ENCODE measurements at places on chromosomes 4 and X.

- no peak for DNase-seq
Observed at GRCh38 chr4:80043541-80043940, 29.5 kb downstream of the ANTXR2 start.

DNA sequence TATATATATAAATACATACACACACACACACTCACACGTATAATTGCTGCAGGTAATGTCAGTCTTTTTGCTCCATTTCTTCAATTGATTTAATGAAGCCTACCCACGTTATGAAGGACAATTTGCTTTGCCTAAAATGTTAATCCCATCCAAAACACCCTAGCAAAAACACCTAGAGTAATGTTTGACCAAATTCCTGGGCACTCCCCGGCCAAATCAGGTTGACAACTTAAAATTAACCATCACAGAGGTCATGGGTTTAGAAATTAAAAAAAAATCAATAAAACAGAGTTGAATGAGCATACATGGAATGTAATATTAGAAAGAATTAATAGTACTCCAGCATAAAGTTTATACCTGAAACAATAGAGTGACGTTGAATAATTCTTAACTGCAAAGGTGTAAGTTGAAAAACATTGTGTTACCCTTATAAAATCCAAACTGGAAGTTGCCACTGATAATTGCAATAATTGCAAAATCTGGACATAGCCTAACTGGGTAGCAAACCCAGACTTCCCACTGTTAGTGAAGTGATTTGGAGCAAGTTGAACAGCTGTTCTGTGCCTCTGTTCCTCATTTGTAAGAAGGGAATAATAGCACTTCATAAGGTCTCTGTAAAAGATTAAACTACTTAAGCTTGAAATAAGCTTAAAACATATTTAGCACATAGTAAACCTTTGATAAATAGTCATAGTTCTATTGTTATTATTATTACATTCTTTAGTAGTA lies 2120.5 kb downstream of the PCDH7 start:
- no peak for DNase-seq

DNA sequence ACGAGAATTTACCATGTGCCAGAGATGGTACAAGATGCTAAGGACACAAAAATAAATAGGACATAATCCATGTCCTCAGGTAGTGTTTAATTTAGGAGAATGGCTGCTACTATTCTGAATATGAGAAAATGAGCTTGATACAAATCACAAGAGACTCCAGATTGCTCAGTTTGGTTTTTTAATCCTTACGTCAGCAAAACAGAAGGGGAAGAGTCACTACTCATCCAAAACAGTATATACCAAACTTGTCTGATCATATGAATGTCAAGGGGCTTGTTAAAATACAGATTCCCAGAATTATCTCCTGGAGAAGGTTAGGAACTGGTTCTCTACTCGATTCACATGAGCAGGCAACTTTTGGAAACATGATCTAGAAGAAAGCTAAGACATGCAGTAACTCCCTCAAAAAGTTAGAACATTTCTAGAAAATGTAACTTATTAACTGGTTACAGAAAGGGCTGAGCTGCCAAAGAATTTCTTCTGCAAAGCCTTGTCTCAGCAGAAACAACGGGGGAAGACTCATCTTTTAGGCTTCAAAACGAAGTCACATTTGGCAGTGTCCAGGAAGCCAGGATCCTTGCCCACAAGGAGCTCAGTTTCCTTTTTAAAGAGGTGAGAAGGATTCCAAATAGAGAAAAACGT lies 3.4 kb downstream of the AIFM1 start:
- no peak for DNase-seq

DNA sequence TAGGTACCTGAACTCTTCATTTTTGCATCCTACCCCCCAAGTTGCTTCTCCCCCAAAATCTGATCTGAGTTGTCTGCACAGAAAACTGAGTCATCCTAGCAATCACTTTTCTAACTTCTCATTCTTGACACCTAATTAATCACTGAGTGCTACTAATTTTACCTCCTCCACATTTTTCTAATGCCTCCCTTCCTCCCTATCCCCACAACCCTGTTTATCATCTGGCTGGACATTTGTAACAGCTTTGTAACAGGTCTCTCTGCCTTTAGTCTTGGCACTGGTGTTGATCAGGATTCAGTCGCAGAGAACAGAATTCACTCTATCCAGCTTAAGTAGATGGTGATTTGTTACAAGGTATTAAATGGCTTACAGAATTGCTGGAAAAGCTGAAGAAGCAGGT lies 303.9 kb upstream of the GATB start:
- DNase-seq, result no peak

DNA sequence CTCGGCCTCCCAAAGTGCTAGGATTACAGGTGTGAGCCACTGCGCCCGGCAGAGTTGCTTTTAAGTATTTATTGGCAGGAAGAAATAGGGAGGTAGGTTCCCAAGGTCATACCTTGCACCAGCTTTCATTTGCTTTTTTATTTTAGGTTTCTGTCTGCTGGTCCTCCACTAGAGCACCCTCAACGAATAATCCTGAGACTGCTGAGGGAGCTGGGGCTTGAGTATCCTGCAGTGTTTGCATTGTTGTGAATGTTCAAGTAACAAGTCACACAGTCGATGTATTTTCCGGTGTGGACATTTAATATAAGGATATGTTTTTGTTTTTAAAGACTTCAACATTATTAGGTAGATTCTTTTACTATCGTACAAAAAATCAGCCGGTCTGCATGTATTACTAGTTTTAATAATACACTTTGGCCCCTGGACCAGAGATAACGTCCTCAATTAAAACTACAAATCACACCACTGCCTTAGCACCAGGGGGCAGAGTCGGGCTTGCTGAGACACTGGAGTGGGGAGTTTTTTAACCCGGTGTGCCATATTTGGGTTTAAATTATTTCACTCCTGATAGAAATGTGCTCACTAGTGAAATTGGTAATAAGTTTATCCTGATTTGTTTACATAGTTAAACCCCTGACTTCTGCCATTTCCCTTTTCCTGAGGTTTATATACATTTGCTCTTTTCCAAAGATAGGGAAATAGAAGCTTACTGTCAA lies 11.6 kb downstream of the SMIM20 start:
- no peak for DNase-seq

DNA sequence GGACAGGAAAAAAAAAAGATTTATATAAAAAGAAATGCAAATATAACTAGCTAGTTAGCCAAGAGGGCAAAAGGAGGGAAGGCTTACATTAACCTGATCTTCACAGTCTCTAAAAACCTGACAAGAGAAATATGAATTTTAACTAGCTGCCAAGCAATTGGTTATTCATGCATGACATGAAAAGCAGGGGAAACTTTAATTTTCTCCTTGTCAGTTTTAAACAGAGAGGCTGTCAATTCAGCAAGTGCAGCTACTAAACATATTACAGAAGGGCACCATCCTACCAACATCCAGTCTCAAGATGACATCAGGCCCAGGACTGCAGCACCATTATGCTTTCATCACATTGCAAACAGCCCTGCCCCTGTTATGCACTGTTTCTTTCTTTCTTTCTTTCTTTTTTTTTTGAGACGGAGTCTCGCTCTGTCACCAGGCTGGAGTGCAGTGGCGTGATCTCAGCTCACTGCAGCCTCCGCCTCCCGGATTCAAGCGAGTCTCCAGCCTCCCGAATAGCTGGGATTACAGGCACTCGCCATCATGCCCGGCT lies 38.9 kb upstream of the CBR4 start:
- no peak for DNase-seq

DNA sequence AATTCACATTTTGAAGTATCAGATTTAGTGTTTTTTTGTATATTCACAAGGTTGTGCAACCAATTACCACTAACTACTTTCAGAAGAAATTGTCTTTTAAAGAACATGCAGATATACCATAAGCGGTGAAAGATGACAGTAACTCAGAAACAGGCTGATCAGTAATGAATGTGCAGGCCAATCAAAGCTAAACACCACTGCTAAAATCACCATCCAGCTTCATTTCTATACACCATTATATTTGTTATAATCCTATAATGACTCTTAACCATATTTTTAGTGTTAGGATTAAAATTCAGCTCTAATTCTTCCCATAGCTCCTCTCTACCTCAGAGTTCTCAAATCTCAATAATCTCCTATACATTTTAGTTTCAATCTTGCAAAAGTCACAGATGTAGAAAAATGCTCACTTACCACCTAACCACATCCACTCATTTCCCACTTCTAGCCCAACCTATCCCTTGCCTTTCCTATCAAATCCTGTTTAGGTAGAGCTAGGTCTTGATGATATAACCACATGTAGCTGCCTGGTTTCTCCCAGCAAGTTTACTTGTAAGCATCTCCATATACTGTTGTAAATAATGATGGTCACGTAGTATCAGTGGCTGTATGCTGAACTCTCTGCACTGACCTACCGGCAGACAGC lies 16.6 kb downstream of the COQ2 start:
- DNase-seq, result no peak

- no peak for DNase-seq
Observed at GRCh38 chr4:183499801-183500200, 5.1 kb upstream of the ING2 start.

GRCh38 chrX:152898442-152898841 lies 575 bp downstream of the ZNF185 start:
- DNase-seq, result no peak

GRCh38 chr4:83767067-83767466 lies 231.2 kb downstream of the GPAT3 start:
- no peak for DNase-seq

DNA sequence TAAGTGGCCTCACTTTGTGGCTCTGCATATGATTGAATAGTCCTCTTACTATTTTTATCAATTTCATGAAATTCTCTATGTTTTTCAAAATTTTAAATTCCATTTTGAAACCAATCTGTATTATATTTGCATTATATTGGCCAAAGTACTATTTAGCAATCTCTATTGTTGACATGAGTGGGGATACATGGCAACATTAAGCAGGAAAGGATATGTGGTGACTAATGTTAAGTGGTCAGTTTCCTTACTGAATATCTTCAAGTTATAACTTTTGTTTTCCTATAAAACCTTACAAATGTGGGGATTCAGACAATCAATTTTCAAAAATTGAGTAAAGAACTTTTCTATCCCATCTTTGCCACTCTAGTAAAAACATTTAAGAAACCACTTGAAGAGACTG lies 10.2 kb downstream of the BBS7 start:
- DNase-seq, result no peak

DNA sequence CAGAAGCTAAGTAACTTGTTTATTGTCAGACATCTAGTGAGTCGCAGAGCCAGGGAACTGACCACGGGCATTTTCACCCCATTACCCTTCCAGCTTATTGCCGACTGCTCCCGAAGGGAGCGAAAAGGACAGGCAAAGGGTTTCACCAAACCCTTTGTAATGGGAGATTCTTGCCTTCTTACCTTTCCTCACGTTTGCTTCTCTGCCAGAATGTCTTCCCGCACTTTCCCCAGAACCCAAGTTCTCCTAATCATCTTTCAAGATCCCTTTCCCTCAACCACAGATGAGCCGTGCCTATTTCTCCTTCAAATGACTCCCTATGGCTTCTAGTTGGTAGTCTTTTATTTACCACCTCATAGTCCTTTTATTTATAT lies 520 bp upstream of the SRP72 start:
- DNase-seq, result peak; percentile 42

GRCh38 chr4:174859904-174860303 lies 30.9 kb upstream of the GLRA3 start:
- DNase-seq, result no peak

- DNase-seq, result no peak
Observed at GRCh38 chrX:136192839-136193414, 45.6 kb downstream of the FHL1 start.

- DNase-seq, result no peak
Observed at GRCh38 chrX:111386615-111387233, 25.3 kb downstream of the DCX start.

DNA sequence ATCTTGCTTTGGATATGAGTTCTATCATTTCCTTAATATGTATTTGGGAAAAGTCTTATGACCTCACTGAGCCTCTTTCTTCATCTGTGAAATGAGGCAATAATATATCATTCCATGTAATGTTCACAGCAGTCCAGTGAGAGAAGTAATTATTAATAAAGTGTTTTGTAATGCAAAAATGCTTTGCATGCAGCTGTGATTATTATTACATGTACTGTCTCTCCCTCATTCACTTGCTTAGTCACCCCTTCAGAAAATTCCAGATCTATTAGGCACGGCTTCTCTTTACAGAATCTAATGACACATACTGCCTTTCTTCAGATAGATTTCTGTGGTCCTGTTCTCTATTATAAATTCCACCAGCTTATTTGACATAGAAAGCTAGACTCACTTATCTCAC lies 53.5 kb upstream of the FGF13 start:
- DNase-seq, result no peak

- DNase-seq, result no peak
Observed at GRCh38 chr4:78379991-78380729, 171.4 kb upstream of the ANXA3 start.

DNA sequence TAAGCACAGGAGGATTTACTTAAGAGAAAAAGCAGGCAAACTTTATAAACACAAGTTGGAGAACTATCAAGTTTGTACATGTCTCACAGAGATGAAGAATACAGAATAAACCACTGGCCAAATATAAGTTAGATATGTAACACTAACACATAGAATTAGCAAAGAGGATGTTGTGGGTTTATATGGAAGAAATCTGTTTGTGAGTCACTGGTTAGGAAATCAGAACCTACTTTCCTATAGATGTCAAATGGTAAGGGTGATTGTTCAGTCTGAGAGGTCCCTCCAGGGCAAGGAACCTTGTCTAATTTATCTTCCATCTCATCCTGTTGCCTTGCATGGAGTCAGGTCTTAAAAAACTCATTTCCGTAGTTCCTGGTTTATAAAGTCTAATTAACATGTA lies 14.8 kb upstream of the ART3 start:
- no peak for DNase-seq

DNA sequence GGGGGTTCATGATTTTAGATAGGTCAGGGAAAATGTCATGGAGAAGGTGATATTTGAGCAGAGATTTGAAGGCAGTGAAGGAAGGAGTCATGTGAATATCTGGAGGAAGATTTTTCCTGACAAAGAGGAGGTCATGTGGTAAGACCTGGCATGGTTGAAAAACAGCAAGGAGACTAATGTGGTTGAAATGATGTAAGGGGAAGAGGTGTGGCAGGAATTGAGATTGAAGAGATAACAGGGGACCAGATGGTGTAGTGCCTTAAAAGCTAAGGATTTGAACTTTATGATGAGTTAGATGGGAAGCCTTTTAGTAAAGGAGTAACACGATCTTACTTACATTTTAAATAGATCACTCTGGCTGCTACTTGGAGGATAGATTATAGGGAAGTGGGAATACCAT lies 210.9 kb downstream of the RTL9 start:
- DNase-seq, result no peak

DNA sequence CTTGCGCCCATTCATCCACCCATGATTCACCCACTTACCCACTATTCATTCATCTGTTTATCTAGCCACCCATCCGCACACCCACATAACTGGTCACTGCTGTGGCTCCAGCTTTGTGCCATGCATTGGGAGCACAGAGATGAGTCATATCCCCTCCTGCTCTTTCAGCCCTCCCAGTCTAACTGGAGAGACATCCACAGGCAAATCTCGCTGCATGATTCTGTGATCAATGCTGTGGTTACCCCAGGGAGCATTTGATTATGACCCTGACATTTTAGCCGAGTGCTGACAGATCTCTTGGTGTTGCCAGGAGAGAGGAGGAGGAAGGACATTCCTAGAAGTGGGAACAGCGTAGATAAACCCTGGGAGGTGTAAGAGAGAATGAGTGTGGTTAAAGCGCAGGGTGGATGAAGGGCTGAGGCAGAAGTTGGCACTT lies 10.4 kb upstream of the PORCN start:
- no peak for DNase-seq
